ENCODE measurements at places on chromosomes 13 and 19.

GRCh38 chr13:29497137-29497654, 98.3 kb downstream of the SLC7A1 start:
- H3K4me1 ChIP-seq: no peaks in the 10 kb centered on the region
- no peak overlapping the region for H3K4me3 ChIP-seq
- no peak overlapping the region for H3K27ac ChIP-seq
- H3K36me3 ChIP-seq: no peaks in the 10 kb centered on the region
- H3K27me3 ChIP-seq: no peaks in the 10 kb centered on the region
- DNase-seq: no peak

GRCh38 chr19:18784786-18785120, 6.4 kb downstream of the COMP start:
- no peak overlapping the region for H3K27ac ChIP-seq
- no peak for DNase-seq
- peaks cover 21% of the 10 kb centered on the region for H3K4me1 ChIP-seq
- H3K36me3 ChIP-seq: no peaks in the 10 kb centered on the region

GRCh38 chr13:65472336-65472735, 1757.8 kb downstream of the PCDH9 start:
- H3K4me3 ChIP-seq: no peak overlapping the region
- H3K36me3 ChIP-seq: no peaks in the 10 kb centered on the region
- no peak for DNase-seq
- no peaks in the 10 kb centered on the region for H3K27me3 ChIP-seq
- no peak overlapping the region for H3K27ac ChIP-seq

- H3K27me3 ChIP-seq: no peaks in the 10 kb centered on the region
- H3K4me1 ChIP-seq: no peaks in the 10 kb centered on the region
- DNase-seq: no peak
Measured at GRCh38 chr13:113627136-113627535, 30.9 kb downstream of the ATP4B start.

DNA sequence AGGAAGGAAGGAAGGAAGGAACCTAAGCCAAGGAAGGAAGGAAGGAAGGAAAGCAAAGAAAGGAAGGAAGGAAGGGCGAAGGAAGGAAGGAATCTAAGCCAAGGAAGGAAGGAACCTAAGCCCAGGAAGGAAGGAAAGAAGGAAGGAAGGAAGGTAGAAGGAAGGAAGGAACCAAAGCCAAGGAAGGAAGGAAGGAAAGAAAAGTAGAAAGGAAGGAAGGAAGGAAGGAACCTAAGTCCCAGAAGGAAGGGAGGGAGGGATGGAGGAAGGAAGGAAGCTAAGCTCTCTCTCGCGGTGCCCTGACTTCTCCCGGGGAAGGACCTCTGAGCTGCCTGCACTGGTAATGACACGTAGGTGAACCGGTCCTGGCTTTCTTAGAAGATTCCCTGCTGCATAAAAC, 1.3 kb upstream of the RUBCNL start:
- H3K36me3 ChIP-seq: no peaks in the 10 kb centered on the region
- no peak for DNase-seq
- peaks cover 6% of the 10 kb centered on the region for H3K27me3 ChIP-seq
- H3K27ac ChIP-seq: no peak overlapping the region
- H3K4me3 ChIP-seq: no peak overlapping the region

DNA sequence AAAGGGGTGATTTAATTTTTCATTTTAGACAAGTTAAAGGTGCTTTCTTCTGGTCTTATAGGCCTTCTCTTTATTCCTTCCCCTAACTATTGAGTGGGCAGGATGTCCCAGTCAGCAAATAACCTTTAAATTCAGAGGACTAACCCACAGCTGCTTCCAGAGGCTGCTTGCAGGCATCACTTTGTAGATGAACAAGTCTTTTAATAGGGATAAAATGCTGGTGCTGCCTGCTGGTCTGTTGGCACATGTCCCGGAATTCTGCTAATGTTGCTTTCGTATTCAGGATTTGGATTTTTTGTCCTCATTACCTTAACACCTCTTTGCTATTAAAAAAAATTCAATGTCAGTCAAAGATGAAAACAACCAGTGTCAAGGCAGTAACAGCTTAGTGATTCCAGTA, 132.7 kb upstream of the KL start:
- no peaks in the 10 kb centered on the region for H3K4me1 ChIP-seq
- no peak overlapping the region for H3K4me3 ChIP-seq
- H3K27me3 ChIP-seq: no peaks in the 10 kb centered on the region

Measured in effector memory CD4-positive, alpha-beta T cell (primary cell).